Fibroblast of villous mesenchyme (primary cell): ENCODE measurements at places on chromosomes 2 and 18.

DNA sequence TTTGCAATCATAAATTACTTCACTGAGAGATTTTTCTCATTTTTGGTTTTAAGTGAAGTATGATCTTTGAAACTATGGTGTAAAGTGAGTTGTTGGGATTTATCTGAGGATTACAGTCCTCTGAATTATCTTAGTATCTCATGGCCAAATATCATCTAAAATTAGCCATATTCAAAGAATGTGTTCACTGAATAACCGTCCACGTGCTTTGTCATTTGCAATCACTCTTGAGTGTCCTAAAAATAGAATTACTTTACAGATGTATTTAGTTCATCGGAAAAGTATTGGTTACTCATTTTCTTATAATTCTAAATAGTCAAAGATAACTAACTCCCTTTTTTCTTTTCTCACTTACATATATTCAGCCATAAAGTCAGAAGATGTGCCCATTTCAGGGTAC, 141.2 kb downstream of the RTN4 start:
- DNase-seq, result peak; percentile 12

DNA sequence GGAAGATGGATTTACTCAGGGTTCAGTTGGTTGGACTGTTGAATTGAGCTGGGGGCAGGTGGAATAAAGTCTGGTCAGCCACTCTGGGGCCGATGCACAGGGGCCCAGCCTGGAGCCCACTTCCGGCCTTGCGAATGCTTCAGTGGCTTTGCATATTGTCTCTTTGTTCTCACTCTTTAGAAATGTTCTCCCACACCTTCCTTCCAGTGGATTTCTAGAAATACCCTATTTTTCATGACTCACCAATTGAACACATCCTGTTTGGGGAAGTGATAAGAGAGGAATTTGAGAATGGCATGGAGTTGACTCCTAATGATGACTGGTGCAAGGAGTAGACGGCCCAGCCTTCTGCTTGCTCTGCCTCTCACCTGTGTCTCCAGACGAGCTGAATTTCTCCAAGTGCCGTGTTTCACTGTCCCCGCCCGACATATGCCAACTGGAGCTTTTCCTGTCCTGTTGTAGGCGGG, 28.1 kb downstream of the ASAP2 start:
- DNase-seq, result peak; percentile 82

- DNase-seq, result no peak
Observed at GRCh38 chr2:103284750-103285149, 522.9 kb downstream of the TMEM182 start.

GRCh38 chr2:10326707-10327594, 24.2 kb downstream of the HPCAL1 start:
- no peak for DNase-seq
